Activated CD8-positive, alpha-beta memory T cell treated with anti-CD3 and anti-CD28 coated beads for 24 hours (primary cell): ENCODE measurements at places on chromosomes 12 and 14.

- DNase-seq: peak; percentile 67
Observed at GRCh38 chr12:54082397-54082892, 28.8 kb downstream of the HOXC4 start.

DNA sequence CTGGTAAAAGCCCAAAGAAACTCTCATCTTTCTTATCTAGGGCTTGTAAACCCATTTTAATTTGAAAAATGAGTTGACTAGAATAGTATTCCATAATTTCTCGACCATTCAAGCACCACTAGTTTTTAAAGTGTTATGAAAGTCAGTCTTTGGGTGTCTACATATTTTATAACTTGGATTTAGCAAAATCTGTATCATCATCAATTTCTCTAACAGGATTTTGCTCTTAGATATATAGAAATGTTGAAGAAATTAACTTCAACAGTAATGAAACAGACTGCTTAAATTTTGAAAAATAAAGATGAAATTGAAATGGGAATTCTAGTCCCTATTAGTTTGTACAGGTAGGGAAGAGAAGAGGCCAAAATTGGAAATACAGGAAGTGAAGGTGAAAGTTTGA is 32.8 kb downstream of the MSRB3 start:
- no peak for DNase-seq

DNA sequence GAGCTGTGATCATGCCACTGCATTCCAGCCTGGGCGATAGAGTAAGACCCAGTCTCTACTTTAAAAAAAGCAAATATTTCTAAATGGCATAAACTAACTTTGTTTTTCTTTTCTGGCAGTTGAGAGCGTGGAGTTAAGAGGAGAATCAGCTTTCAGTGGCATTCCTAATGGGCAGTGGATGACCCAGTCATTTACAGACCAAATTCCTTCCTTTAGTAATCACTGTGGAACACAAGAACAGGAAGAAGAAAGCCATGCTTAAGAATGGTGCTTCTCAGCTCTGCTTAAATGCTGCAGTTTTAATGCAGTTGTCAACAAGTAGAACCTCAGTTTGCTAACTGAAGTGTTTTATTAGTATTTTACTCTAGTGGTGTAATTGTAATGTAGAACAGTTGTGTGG is 21.2 kb downstream of the TDG start:
- DNase-seq: no peak

GRCh38 chr12:92297932-92298696 is 152.5 kb upstream of the BTG1 start:
- no peak for DNase-seq

DNA sequence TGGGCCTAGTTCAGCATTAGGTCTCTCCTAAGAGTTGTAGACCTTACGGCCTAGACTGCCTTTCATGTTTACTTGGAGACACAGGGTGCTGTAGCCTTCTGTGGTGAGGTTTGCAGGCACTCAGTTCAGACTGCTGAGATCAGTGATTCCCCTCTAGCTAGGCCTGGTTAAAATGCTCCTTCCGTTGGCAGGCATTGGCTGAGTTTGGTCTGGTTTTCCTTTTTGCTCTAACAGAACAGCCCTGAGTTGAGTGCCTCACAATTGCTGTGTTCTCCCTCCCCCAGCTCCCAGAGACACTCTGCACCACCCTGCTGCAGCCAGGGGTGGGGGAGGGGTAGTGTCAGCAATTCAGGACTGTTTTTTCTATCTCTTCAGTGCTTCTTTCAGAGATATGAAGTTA is 178.9 kb upstream of the DYRK2 start:
- DNase-seq: no peak

GRCh38 chr14:65168840-65169239 is 66.5 kb upstream of the MAX start:
- no peak for DNase-seq

- DNase-seq: no peak
Observed at GRCh38 chr12:113407931-113408600, 4.4 kb upstream of the SDS start.

DNA sequence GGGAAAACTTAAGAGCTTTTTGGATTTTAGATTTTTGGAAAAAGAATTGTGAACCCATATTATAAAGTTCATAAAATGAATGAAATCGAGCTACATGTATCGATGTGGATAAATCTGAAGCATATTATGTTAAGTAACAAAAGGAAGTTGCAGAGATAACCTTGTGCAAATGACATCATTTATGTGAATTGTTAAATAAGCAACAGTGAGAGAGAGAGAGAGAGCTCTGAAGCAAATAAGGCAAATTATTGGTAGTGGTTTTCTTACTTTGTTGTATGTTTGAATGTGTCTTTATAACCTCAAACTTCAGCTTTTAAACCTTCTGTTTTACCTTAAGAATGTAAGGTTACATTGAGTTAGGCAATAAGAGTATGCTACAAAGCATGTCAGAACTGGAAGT is 78.8 kb downstream of the ERC1 start:
- no peak for DNase-seq

GRCh38 chr12:67671419-67671818 is 22.9 kb downstream of the DYRK2 start:
- no peak for DNase-seq

GRCh38 chr12:26939192-26939832 is 1.0 kb downstream of the FGFR1OP2 start:
- no peak for DNase-seq

DNA sequence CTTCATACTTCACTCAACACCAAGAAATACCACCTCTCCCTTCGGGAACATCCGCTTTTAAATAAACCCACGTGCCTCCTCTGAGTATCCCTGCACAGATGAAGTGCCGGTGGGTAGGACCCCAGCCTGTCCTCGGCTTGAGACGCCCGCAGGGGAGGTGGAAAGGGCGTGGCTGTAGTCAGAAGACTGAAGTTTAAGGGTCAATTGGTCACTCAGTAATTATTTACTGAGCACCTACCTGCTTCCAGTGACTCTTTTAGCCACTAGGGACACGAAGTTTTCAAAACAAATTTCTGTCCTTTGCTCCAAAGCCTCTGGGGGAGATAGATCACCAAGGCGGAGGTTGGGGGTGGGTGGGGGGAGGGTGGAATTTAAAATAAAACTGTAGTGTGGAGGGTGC is 309.4 kb downstream of the VRK1 start:
- no peak for DNase-seq
